ENCODE measurements at places on chromosomes 11 and 22. TPM values are rescaled to one million over a fixed set of nuclear protein-coding genes. Genes with fewer than 3 reads are reported as not detected.

DNA sequence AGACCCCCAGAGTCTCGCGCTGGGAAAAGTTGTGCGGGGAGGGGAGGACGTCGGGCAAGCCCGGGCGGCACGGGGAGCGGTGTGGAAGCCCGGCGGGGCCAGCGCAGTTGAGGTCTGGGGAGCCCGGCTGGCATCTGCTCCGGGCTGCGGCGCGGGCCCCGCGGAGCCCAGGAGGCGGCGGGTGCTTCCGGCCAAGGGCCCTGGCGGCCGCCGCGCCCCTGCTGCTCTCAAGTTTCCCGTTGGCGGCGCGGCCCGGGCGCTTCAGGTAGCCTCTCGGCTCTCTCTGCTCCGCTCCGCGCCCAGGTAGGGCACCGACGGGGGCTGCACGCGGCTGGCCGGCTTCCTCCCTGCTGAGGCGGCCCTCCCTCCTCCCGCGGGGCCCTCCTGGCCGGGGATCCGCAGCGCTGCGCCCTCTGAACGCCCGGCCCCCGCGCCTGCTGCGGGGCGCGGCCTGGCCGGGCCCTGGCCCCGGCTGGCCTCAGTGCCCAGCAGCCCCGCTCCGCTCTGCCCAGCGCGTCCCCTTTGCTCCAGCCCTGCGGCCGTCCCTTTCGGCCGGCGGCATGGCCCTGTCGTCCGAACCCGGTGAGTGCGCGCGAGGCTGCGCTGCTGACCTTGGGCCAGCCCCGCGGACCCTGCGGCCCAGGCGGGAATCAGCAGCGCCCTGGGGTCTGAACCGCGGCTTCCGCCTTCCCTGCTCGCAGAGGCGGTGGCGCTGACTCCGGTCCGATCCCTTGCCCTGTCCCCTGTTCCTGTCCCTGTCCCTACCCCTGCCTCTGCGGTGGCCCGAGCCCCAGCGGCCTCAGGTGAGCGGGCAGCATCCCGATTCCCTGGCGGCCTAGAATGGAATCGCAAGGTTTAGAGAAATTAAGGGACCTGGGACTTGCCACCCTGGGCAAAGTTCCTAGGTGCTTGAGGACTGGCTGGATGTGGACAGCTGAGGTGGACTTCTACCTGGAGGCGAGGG, 4.3 kb upstream of the AMPD3 start:
- DNase-seq: peak; percentile 68

DNA sequence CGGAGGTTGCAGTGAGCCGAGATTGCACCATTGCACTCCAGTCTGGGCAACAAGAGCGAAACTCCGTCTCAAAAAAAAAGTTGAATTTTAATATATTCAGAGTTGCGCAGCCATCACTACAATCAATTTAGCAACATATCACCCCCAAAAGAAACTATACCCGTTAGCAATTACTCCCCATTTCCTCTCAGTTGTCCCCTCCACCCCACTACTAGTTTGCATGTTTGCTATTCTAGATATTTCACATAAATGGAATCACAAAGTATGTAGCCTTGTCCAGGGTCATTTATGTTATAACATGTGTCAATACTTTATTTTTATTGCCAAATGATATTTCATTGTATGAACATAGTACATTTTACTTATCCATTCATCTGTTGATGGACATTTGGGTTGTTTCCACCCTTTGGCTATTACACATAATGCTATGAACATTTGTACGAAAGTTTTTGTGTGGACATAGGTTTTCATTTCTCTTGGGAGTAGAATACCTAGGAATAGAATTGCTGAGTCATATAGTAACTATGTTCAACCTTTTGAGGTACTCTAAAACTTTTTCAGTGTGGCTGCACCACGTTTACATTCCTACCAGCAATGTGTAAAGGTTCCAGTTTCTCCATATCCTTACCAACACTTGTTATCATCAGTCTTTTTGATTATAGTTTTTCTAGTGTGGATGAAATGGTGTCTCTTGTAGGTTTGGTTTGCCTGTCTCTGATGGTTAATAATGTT, 2.2 kb downstream of the ZNF143 start:
- DNase-seq: no peak

OR4A16 gene
- not detected for total RNA-seq

ANAPC15 gene
- 64.2 TPM for total RNA-seq

RFPL2 gene
- total RNA-seq: 0.53 TPM

GRCh38 chr11:66325263-66325671, 8.4 kb upstream of the CD248 start:
- DNase-seq: no peak

KCNQ1 gene
- total RNA-seq: 10.8 TPM

ZNF214 gene
- not detected for total RNA-seq

INPP5J gene
- total RNA-seq: not detected

DNA sequence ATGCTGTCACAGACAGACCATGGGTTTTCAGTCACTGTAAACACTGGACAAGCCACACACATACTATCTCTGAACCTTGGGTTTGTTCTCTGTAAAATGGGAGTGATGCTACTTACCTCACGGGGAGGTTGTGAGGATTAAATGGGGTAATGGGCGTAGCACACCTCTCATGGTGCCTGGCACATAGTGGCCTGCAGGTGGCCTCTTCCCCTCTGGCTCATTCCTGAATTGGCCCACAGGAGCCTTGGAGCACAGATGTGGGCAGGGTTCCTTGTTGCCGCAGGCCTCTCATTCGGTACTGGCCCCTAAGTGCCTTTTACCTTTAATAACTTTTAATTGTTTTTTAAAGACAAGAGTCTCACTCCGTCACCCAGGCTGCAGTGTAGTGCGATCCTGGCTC, 11.7 kb downstream of the MICAL2 start:
- no peak for DNase-seq

- DNase-seq: no peak
Measured at GRCh38 chr22:41659941-41660340, 28.7 kb downstream of the SNU13 start.

C11orf86 gene
- not detected for total RNA-seq

DNA sequence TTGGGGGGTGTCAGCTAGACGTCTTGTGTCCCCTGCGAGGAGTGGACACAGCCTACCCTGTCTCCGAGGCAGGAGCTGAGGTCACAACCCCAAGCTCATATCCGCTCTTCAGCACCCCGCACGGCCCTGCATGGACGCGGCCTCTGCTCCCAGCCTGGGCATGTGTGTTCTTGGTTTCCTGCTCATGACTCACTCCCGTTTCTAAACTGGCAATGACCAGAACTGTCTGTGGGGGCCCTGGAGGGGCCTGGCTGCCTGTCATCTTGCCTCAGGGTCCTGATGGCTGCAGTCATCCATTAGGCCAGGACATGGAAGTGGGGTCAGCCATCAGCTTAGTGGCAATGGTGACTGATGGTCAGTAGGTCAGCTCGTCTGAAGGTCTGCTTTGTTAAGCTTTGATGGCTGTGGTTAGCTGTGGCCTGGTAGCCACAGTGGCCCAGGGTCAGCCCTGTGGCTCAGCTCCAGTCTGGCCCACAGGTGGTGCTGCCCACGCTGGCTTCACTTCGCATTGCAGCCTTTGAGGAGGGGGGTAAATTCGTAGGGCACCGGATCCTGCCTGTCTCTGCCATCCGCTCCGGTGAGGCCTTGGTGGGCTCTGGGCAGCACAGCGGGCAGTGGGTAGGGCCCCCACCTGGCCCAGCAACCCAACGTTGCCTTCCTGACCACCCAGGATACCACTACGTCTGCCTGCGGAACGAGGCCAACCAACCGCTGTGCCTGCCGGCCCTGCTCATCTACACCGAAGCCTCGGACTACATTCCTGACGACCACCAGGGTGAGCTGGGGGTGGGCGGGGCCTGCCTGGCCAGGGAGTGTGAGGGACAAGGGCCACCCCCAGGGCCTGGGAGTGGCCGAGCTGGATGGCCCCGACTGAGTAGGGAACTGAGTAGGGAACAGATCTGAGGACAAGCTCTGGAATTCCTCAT, 12.0 kb downstream of the PLCB3 start:
- DNase-seq: no peak

DNA sequence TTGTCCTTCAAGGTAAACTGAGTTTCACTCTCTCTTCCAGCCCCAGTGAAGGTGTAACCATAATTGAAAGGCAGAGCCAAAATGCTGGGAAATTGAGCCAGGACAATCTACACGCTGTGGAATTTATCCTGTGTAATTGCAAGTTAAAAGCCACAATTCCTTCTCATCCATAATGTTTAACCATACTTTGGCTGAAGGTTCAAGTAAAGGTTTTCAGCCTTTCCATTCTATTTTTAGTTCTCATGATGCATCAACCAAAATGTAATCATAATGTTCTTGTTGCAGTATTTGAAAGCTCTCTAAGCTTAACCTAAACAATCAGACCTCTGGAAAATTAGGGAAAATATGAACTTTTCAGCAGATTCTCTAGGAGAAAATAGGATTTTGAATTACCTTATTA, 14.0 kb upstream of the ARHGAP42 start:
- no peak for DNase-seq

DNA sequence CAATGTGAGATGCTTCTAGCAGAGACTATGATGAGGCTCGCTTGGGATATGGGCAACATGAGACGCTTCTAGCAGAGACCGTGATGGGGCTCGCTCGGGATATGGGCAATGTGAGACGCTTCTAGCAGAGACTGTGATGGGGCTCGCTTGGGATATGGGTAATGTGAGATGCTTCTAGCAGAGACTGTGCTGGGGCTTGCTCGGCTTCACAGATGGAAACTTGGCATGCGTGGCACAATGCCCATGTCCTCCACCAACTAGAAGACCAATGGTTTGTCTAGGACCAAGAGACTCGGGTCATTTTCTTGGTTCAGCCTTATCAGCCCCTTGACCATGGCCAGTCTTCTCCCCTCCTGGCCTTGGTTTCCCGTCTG, 7.1 kb downstream of the MYEOV start:
- DNase-seq: no peak

CTR9 gene
- total RNA-seq: 39.9 TPM

- DNase-seq: no peak
Measured at GRCh38 chr22:17797721-17798559, 23.7 kb upstream of the BID start.

DNA sequence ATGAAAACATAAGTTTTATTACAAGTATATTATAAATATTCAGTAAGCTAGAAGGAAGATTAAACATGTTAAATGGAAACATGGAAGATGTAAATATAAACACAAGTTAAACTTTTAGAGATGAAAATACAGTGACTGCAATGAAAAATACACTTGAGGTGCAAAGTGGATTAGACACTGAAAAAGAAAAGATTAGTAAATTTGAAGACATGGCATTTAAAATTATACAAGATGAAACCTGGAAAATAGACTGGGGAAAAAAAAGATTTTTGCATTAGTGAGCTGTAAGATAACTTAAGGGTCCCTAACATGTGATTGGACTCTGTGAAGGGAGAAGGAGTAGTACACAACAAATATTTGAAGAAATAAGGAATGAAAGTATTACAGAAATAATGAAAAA, 33.3 kb downstream of the ELP4 start:
- DNase-seq: no peak

DNA sequence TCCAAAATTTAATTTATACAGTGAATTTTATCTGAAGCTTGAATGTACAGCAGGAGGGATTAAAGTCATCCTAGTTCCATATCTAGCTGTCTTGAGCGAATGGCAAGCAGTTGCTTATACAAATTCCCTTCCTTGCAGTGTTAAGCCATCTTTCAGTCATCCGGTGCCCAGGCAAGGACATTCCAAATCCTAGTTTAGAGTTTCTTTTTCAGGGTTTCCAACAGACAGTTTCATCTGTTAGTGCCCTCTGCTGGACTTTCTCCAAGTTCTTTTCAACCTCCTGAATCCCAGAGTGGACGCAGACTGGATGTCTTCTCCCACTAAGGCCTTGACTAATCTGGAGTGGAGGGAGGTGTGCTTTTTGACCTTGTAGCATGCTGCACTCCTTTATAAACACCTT, 45.4 kb downstream of the GRAMD1B start:
- DNase-seq: no peak

DNA sequence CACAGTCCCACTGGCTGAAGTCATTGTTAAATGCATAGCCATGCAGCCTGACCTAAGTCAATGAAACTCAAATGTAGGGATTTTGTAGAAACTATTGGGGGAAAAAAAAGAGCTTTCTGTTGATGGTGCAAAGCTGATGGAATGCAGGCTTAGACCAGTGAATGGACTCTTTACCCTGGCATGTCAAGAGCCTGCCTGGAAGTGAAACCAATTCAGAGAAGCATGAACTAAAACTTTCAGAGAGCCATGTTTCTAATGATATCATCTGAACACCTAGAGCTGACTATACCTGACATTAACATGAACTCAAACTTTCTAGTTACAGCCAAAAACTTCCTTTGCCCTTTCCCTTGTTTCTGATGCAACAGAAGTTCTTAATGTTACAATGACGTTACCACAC, 89.0 kb downstream of the APIP start:
- no peak for DNase-seq

DNA sequence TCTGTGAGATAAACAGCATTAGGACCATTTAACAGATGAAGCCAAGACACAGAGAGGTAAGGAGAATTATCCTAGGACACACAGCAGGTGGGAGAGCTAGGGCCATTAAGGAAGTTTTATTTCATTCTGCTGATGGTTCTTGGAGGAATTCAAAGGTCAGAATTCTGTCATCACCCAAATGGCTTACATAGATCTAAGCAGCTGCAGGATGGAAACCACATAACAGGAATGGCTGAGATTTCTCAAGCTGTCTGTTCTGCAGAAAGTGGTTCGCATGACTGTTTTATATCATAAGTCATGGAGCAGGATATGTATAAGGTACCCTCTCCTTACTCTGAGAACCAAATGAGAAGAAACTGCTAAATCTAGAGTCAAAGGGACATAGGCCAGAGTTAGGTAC, 163.2 kb upstream of the NARS2 start:
- DNase-seq: no peak

UPK3A gene
- not detected for total RNA-seq

All from activated CD4-positive, alpha-beta memory T cell treated with anti-CD3 and anti-CD28 coated beads for 36 hours (primary cell).